ENCODE measurements at places on chromosomes 2 and 18.
A peak's percentile ranks its signal among the peaks of the same experiment; 100 is the strongest.

- peak; percentile 61 for DNase-seq
Observed at GRCh38 chr2:207395535-207396251, 134.1 kb upstream of the CREB1 start.

- no peak for DNase-seq
Observed at GRCh38 chr2:5253263-5253662, 438.9 kb upstream of the SOX11 start.

GRCh38 chr2:42132191-42132965 lies 36.8 kb upstream of the EML4 start:
- DNase-seq, result peak; percentile 69

- DNase-seq, result no peak
Observed at GRCh38 chr2:64637931-64638330, 15.8 kb downstream of the SERTAD2 start.

DNA sequence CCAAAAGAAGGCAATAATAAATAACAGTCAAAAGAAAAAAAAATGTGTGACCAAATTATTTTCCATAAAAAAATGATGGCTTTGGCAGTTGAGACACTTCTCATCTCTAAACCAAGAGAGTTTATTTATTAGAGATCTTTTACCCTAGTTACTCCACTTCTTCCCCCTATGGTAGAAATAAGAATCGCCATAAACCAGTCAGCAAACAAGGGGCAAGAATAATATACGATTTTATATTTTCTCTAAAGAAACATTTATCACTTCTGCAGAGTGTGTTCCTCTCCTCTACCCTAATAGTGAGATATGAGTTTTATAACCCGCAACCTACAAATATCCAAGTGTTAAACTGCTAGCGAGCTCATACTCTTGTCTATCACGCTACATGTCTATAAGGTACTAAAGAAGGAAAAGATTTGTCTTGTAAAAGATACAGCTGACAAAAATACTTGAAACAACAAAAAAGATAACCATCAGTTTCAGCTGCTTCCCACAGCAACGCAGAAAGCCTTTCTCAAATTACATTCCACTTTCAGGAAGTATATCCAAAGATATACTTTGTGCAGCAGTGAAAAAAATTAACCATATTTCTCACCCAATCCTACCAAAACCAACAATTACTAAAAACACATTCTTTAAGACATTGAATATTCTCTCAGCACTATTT lies 2.3 kb downstream of the RNF103 start:
- DNase-seq, result peak; percentile 19

Data from NCI-H2171 treated with DMSO at 0.1 percent for 48 hours (cell line).